ENCODE measurements at places on chromosomes 6 and 20.
A peak's percentile ranks its signal among the peaks of the same experiment; 100 is the strongest.

GRCh38 chr6:29005183-29005885, at the start of gene ZNF311:
Gene ZNF311 (minus strand): TSS chr6:29005315. CDS start chr6:29003954, 1,361 bp downstream.
- DNase-seq = no peak

- DNase-seq = no peak
Observed at GRCh38 chr6:5490501-5491069, 229.3 kb downstream of the FARS2 start.

GRCh38 chr6:139134064-139134395, 850 bp upstream of the HECA start:
- DNase-seq = no peak

GRCh38 chr6:15322781-15323536, 77.1 kb downstream of the JARID2 start:
- DNase-seq = no peak

- DNase-seq = no peak
Observed at GRCh38 chr6:159170333-159170672, 1.1 kb downstream of the FNDC1 start.

GRCh38 chr6:34414999-34415858, 10.6 kb downstream of the RPS10 start:
- DNase-seq = no peak

- no peak for DNase-seq
Observed at GRCh38 chr20:1775117-1775516, 117.5 kb upstream of the SIRPG start.

DNA sequence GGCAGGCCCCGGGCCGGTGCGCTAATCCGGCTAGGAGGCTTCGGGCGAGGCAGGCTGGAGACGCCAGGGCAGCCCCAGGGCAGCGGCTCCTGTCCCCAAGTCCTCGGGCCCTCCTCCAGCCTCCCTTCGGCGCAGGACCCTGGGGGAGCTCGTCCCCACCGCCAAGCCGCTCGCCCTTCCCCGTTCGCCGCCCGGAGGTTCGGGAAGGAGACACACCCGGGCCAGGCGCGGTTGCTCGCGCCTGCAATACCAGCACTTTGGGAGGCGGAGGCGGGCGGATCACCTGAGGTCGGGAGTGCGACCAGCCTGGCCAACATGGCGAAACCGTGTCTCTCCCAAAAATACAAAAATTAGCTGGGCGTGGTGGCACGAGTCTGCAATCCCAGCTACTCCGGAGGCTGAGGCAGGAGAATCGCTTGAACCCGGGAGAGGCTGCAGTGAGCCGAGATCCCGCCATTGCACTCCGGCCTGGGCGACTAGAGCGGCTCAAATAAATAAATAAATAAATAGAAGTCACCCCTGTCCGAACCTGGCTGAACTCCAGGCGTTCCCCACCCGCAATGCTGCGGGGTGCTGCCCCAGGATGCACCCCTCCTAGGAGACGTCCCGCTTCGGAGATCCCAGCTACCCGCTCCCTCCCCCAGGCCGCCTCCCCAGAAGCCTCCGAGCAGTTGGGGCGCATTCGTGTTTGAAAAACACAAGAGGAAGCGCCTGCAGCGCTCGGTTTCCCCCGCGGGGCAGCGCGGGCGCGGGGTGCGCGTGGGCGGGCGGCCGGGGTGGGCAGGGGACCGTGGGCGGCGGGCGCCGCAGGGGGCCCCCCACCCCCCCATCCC, 27.5 kb downstream of the SERPINB9 start:
- no peak for DNase-seq

GRCh38 chr6:158068893-158069799, 87.5 kb downstream of the SYNJ2 start:
- DNase-seq = peak; percentile 54

- no peak for DNase-seq
Observed at GRCh38 chr20:63743210-63743970, 3.8 kb downstream of the SLC2A4RG start.

- no peak for DNase-seq
Observed at GRCh38 chr6:12993283-12993898, 276.8 kb downstream of the PHACTR1 start.

GRCh38 chr6:147870506-147871110, 362.1 kb downstream of the SAMD5 start:
- DNase-seq = no peak

GRCh38 chr6:155936127-155936526, 480.5 kb upstream of the NOX3 start:
- DNase-seq = no peak
